ENCODE measurements at places on chromosomes 6 and 20.

GRCh38 chr20:17681726-17682102 is 328 bp downstream of the RRBP1 start:
- no peak for DNase-seq

GRCh38 chr6:30990422-30991086 is 7.0 kb downstream of the MUC21 start:
- no peak for DNase-seq

GRCh38 chr6:15698471-15698870 is 35.6 kb upstream of the DTNBP1 start:
- no peak for DNase-seq

- DNase-seq = no peak
Observed at GRCh38 chr20:18698735-18699380, 111.0 kb downstream of the DTD1 start.

- DNase-seq = no peak
Observed at GRCh38 chr6:1601158-1602048, 8.3 kb upstream of the FOXC1 start.

DNA sequence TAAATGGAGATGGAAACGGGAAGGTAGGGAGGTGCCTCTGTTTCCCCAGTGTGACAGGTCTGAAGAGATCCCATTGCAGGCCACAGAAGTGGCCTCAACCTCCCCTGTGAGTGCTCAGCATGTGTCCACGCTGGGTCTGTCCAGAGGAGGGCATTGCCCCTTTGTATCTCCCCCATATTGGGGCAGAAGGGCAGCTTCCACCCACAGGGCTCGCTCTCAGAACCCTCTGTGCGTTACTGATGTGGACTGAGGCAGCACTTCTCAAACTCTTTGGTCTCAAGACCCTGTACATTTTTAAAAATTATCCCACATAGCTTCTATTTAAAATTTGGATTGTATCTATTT is 22.0 kb downstream of the ARFGEF3 start:
- DNase-seq = no peak

DNA sequence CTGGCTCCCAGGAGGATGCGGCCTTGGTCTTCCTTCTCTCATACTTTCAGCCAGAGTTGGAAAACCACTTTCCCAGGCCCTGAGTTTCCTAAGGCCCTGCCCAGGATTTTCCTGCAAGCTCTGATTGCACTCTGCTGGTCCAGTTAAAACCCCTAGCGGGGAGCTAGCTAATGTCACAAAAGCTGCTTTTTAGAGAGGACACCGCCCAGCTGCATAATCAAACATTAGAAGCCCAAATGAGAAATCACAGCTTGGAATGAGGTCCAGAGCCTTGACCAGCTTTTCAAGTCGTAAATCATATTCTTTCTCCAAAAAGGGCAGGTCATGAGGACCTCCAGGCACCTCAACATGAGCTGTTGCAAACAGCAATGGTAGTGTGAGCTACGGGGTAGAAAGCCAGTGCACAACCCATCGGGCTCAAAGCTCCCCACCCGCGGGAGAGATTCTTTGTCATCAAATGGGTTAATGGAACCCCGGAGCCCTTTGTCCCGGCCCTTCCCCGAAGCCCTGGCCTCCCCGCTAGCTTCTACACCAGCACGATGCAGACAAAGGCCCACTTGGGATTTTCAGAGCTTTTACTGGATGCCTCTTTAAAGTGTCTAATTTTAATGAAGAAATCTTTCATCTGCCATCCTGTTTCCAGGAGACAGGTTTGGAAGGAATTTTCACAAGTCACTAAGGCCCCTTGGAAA is 134.0 kb downstream of the SCML4 start:
- no peak for DNase-seq

- no peak for DNase-seq
Observed at GRCh38 chr6:154406869-154407268, 50.3 kb upstream of the IPCEF1 start.

GRCh38 chr20:54176610-54177009 is 2.8 kb upstream of the CYP24A1 start:
- DNase-seq = no peak

GRCh38 chr6:135226537-135226936 is 45.4 kb downstream of the MYB start:
- no peak for DNase-seq

DNA sequence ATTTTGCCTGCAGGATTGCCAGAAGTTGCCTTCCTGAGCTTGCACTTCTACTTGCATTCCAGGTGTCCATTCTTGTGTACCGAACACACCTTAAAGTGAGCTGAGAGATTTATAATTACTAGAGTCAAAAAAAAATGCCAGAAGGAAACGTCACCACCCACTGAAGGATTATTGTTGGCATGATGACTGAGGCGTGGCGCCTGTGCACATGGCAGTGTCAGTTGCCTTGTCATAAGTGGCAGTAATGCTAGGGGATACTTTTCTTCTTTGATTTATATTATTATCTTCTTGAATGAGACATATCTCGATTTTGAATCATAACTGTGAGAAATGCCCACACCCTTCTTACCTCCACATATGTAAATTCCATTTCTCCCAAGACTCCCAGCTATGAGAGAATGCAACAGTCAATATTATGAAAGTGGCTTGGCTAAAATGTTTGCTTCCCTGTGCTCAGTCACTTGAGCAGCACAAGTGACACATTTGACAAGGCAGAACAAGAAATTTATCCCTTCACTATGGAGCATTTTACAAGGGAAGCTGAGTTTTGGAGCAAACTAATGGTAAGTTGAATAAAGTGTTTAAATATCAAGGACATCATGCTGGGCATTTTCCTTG is 149.5 kb upstream of the SASH1 start:
- DNase-seq = no peak

GRCh38 chr6:136067731-136068341 is 182.3 kb downstream of the MTFR2 start:
- DNase-seq = no peak

- no peak for DNase-seq
Observed at GRCh38 chr6:138572885-138573284, 73.6 kb upstream of the NHSL1 start.

- no peak for DNase-seq
Observed at GRCh38 chr20:36779656-36780025, 6.1 kb upstream of the DSN1 start.
